Cortex of kidney (tissue), 1 donor: ENCODE measurements at places on chromosomes 1 and 21.

DNA sequence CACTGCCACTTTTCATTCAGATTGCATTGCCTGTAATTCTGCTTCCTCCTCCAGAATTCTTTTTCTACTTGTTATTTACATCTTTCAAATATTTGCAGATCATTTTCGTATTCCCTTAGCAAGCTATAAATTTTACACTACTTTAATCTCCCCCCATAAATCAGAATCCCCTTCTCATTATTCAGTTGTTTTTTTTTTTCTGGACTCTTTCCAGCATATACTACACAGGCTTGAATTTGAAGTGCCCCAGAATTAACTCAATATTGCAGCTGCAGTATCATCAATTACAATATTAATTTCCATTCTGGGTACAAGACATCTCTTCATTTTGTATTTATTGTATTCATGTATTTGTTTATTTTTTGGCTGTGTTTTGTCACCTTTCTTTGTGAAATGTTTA lies 1494.3 kb downstream of the AMY1C start:
- DNase-seq: no peak

GRCh38 chr1:54331091-54331772 lies 75.0 kb downstream of the SSBP3 start:
- DNase-seq: no peak

- no peak for DNase-seq
Observed at GRCh38 chr1:52707927-52708655, 9.9 kb upstream of the COA7 start.

DNA sequence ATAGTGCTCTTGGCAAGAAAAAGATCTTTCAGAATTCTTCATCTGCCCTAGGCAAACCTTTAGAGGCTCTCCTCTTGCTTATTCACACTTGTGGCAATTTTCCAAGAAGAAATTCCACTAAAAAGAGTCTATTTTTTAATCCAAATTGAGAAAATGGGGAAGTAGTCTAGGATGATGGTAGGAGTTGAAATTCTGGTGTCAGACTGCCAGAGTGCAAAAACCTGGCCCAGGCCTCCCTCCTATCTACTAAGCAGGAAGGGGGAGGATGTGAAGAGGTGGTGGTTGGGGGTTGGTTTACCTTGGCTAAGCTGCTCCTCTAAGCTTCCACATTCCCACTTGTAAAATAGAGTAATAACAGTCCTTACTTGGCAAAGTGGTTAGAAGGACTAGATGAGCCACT lies 120.6 kb upstream of the KCNJ15 start:
- DNase-seq: no peak

DNA sequence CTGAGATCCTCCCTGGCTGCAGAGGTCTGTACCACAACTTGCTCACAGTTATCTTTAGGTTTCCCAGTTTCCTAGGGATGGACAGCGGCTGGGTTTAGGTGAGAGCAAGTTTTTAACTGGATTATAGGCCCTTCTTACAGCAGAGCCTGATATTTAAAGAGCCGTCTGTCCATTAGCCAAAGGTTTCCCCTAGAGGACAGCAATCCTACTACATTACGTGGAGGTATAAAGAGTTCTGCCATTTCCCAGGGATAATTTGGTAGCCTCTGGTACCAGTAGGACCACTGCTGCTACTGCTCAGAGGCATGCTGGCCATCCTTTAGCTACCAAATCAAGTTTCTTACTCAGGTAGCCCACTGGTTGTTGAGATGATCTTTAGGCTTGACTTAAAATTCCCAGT lies 21.9 kb upstream of the FCGR2A start:
- no peak for DNase-seq
